ENCODE measurements at places on chromosomes 11 and 22. TPM values are rescaled to one million over a fixed set of nuclear protein-coding genes. Genes with fewer than 3 reads are reported as not detected.

YPEL4 gene
- 0.29 TPM for total RNA-seq

PRG3 gene
- not detected for total RNA-seq

PNPLA5 gene
- total RNA-seq = not detected

TMEM126B gene
- 39.2 TPM for total RNA-seq

ENTHD1 gene
- not detected for total RNA-seq

ELFN2 gene
- total RNA-seq = 0.33 TPM

PPP6R3 gene
- 175 TPM for total RNA-seq

SNX15 gene
- 13.7 TPM for total RNA-seq

SCN4B gene
- total RNA-seq = under 0.01 TPM

OR56A3 gene
- not detected for total RNA-seq

MLC1 gene
- total RNA-seq = not detected

LDHAL6A gene
- total RNA-seq = not detected

KCNJ4 gene
- not detected for total RNA-seq

OR5AS1 gene
- total RNA-seq = not detected

KIRREL3 gene
- not detected for total RNA-seq

INS gene
- not detected for total RNA-seq

SOX6 gene
- total RNA-seq = 0.67 TPM

MIOX gene
- not detected for total RNA-seq

CNTF gene
- total RNA-seq = 2.9 TPM

TANGO2 gene
- 44.8 TPM for total RNA-seq

OSM gene
- total RNA-seq = not detected

ANO1 gene
- 0.19 TPM for total RNA-seq

TMEM191C gene
- total RNA-seq = 1.2 TPM

KRTAP5-1 gene
- total RNA-seq = not detected

PAMR1 gene
- total RNA-seq = 1.6 TPM

ADORA2A gene
- total RNA-seq = 18.6 TPM

PRAME gene
- total RNA-seq = not detected

PTPN5 gene
- not detected for total RNA-seq

LMO2 gene
- total RNA-seq = 50.6 TPM

OR51E1 gene
- not detected for total RNA-seq

PATE2 gene
- total RNA-seq = 0.19 TPM

LRRC74B gene
- total RNA-seq = not detected

CYTH4 gene
- 0.10 TPM for total RNA-seq

CABP7 gene
- total RNA-seq = not detected

KIAA0930 gene
- 51.0 TPM for total RNA-seq

RAPSN gene
- 0.33 TPM for total RNA-seq

FAM181B gene
- total RNA-seq = under 0.01 TPM

GVQW3 gene
- total RNA-seq = 1.9 TPM

CD81 gene
- 263 TPM for total RNA-seq

HEPN1 gene
- total RNA-seq = 0.33 TPM

PLAAT2 gene
- total RNA-seq = not detected

OR5B21 gene
- not detected for total RNA-seq

CLDN5 gene
- 510 TPM for total RNA-seq

OR2AG2 gene
- total RNA-seq = 0.29 TPM

FOLH1 gene
- 0.33 TPM for total RNA-seq

C11orf97 gene
- total RNA-seq = not detected

GSTT2B gene
- 8.8 TPM for total RNA-seq

ASCL3 gene
- total RNA-seq = not detected

ELMOD1 gene
- 0.38 TPM for total RNA-seq

TRAPPC4 gene
- total RNA-seq = 54.2 TPM

MOGAT2 gene
- not detected for total RNA-seq

GNB1L gene
- 6.9 TPM for total RNA-seq

ZP1 gene
- total RNA-seq = not detected

KRTAP5-9 gene
- total RNA-seq = not detected

CBLIF gene
- total RNA-seq = not detected

GLYATL2 gene
- total RNA-seq = not detected

NARS2 gene
- 10.5 TPM for total RNA-seq

KDELR3 gene
- total RNA-seq = 43.3 TPM

All from vein endothelial cell (primary cell).